Activated T-cell treated with anti-CD3 and anti-CD28 coated beads, Interleukin-2, amount 50 U/mL, for 24 hours (primary cell): ENCODE measurements at places on chromosomes 12 and 14.

GRCh38 chr12:128468926-128469325, 202.0 kb downstream of the TMEM132C start:
- DNase-seq = no peak

DNA sequence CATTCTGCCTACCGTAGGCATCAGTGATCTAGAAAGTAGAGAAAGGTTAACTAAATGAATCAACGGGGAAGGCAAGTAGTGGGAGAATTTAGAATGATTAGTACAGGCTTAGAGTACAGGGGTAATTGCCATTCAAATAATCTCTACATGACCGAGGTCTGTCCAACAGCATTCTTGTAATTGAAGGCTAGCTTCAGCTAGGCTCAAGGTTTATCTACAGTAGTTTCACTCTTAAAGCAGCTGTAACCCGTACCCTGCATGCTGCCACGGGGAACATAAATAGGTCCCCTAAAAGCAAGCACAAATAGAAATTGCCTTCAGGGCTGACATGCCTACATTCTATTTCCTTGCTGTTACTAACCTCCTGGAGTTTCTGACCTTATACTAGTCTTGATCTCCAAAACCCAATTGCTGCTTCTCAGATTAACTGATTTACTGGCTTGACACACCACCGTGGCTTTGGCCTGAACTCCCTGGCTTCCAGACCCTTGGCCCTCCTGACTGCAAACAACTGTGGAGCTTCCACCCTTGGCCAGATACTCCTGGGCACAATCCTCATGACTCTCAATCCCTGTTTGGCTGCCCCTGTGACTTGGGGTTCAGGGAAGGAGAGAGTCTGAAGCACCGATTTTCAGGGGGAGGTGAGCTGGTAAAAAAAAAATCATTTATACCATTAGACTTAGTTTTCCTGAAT, 242.1 kb upstream of the FOXN3 start:
- DNase-seq = no peak

- peak; percentile 72 for DNase-seq
Measured at GRCh38 chr12:89351489-89352241, 636 bp downstream of the DUSP6 start.

DNA sequence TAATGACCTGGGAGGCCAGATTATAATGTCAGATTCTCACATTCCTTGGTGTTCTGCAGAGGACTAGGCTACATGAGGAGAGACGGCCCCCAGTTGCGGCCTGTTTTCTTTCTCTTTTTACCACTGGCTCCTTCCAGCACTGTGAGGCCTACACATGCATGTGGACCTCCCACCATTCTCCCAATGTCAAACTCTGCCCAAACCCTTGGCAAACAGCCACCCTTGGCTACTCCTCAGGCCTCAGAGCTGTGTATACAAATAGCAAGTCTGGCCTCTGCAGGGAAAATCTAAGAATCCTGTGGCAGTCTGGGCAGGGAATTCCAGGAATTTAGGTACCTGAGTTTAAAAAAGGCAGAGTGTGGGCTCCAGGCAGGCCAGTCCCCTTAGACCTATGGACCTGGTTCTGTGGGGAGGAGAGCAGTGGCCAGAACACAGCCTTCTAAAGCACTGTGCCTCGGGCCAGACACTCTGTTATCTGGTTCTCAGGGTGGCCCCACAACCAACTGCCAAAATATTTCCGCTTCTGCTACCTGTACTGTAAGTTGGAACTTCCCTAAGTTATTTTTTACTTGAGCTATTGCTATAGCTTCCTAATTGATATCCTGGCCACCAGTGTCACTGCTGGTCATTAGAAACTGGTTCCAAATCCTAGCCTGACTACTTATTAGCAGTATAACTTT, 19.9 kb upstream of the NEDD1 start:
- DNase-seq = no peak

DNA sequence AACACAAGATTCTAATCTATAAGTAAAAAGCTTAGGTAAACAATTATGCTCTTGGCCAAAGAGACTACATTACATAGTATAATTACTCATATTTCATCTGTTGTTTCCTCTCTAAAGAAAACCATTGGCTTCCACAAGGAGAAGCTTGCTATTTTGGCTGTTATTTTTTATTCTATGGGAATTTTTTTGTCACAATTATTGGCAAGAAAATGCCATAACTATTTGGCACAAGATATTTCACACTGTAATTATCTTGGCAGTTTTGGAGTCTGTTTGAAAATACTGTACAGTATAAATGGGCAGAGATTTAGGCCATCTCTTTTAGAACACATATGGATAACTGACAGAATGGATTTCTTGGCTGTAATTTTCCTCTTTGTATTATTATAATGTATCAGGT, 51.2 kb downstream of the KCNH5 start:
- no peak for DNase-seq

DNA sequence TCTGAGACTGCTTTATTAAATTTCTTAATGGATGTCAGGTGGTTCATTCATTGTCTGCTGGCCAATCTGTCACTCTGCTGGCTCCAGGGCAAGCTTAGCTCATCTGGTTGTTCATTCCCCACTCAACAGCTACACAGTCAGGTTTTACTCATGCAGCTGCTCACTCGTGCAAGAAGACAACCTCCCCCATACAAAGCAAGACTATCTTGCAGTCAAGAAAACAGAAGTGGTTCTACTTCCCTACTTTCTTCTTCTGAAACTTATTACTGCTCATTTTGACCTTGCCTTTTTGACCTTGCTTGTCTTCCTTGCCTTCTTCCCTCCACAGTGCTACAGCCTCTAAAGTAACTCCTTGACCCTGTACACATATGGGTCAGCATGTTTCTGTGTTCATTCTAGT, 277.9 kb downstream of the SSPN start:
- DNase-seq = no peak

DNA sequence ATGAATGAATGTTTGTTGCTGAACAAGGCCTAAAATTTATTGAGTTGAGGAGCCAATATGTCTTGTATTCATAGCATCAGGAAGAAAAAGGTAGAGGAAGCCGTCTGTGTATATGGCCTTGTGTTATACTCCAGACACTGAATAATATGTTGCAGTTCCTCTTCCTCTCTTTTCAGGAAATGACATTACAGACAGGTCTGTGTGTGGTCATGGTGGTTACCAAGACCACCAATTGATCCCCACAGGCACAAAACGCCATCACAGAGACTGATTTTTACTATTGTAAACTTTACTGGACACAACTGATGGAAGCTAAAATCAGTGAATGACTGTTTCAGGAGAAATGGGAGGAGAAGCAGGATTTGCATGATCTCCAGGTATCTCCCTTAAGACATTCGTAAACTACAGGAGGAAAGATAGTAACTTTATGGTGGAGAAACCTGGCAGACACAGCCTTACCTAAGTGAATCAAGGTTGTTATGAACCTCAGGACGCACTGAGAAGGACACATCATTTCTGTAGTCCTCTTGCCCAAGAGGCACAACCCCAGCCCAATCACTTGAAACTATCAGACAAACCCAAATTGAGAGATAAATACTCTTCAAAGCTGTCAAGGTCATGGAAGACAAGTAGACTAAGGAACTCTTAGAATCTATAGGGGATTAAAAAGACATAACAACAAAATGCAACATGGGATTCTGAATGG, 334.1 kb upstream of the RGS6 start:
- no peak for DNase-seq

DNA sequence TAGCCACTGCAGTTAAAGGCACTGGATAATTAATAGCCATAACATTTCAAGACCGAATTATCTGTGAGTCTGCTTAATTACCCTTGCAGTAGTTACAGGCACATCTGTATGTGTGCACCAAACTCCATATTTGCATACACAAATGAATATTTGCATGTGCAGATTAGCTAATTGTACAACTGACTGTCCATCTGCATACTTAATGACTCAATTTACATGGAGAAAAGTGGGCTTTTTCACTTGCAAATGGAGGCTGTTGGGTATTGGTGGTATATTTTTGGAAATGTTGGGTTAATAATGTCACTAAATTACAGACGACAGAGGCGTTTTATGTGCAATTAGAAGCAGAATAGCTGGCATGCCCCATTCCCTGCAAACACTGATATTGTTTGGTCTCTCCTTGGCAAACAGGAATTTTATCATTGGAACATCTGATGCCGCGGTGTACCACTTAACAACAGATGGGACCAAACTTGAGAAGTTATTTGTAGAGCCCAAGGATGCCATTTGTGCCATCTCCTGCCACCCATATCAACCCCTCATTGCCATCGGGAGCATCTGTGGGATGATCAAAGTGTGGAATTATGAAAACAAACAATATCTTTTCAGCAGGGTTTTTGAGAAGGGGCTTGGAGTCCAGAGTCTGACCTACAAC, 39.6 kb downstream of the CFAP251 start:
- DNase-seq = no peak

DNA sequence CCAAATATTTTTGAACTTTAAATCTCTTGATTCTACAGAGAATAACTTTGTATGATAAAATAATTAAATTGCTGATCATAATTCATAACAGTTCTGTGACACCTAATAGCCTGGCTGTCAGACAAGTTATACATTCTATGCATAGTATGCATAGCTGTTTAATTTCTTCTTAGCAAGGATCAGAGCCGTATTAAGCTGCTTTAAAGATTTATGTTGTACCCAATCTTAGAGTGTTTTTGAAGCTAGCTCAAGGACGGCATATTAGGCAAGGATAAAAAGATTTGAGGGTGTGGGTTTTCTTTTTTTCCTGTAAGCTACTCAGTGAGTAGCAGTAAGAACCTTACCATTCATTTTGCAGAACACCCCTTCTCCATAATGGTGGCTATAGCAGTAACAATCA, 45.9 kb downstream of the SLC17A8 start:
- no peak for DNase-seq

- peak; percentile 40 for DNase-seq
Measured at GRCh38 chr12:111093428-111094142, 173.2 kb upstream of the MYL2 start.

DNA sequence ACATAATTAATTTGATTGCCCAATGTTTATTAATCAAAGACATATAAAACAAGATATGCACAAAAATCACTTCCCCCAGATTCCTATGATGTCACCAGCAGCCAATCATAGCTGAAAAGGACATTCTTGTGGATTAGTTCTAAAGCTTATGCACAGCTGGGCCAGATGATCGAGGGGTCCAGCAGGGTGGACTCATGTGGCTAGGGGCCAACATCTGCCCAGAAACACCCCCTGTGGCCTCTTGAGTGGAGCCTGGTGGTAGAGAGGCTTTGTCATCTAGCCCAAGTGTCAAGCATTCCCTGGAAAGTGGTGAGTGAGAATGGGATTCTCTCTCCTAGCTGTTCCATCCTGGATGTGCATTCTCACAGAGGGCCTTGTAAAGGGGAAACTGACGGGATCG, 590.0 kb downstream of the BCL11B start:
- no peak for DNase-seq

GRCh38 chr14:86334355-86334754, 804.4 kb downstream of the FLRT2 start:
- no peak for DNase-seq

DNA sequence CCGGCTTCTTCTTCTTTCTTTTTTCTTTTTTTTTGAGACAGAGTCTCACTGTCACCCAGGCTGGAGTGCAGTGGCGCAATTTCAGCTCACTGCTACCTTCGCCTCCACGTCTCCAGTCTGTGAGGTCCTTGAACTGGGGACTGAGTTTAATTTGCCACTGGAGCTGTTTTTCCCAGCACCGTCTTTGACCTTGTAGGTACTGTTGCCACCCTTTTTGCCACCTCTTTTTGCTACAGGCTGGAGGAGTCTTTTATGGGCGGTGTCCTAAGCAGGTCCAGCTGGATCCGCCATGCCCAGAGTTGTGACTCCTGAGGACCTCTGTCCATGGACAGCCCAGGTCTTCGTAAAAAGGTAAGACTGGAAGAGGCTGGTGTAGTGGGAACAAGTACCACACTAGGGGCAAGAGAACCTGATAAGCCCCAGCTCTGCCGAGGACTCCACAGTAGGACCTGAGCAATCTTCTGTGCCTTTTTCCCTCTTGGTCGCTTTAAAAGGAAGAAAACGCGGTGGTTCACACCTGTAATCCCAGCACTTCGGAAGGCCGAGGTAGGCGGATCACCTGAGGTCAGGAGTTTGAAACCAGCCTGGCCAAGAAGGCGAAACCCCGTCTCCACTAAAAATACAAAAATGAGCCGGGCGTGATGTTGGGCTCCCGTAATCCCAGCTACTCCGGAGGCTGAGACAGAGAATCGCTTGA, 946 bp downstream of the RNU4-2 start:
- peak; percentile 58 for DNase-seq

DNA sequence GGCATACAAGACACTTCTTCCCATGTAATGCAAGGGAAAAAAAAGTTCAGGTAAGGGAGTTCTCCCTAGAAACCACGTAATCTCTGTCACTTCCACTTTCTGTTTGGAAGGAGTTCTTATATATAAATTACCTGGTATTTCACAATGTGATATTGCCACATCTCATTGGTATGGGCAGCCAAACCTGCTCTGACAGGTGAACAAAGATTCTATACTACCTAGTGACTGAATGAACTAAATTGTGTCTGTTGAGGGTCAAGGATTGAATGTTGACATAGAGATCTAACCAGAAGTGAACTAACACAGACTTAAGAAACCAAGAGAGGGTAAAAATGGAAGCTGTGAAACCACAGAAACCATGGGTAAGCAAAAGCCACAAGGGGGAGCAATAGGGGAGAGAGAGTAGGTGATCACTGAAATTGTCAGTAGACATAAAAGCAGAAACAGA, 161.3 kb downstream of the RPL10L start:
- DNase-seq = no peak

GRCh38 chr12:6360578-6361490, 14.5 kb downstream of the SCNN1A start:
- DNase-seq = no peak

GRCh38 chr12:85278598-85279448, 1.2 kb upstream of the ALX1 start:
- DNase-seq = no peak

GRCh38 chr12:119500209-119500608, 93.4 kb upstream of the TMEM233 start:
- no peak for DNase-seq

GRCh38 chr12:49349266-49349665, 2.6 kb downstream of the DNAJC22 start:
- no peak for DNase-seq

DNA sequence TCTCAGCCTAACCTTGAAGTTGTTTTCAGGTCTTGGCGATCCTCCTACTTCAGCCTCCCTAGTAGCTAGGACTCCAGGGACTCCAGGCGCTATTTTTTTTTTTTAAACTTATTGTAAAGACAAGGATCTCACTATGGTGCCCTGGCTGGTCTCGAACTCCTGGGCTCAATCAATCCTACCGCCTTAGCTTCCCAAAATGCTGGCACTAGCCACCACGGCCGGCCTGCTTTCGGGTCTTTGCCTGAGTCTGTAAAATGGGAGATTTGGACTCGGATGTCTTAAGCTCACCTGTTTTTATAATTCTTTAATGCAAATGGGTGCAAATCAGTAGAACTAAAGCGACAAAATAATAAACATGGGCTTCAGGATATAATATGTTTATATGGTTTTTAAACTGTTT, 858 bp upstream of the SYT10 start:
- no peak for DNase-seq
